ENCODE measurements at places on chromosomes 4 and X. TPM values are rescaled to one million over a fixed set of nuclear protein-coding genes. Genes with fewer than 3 reads are reported as not detected.
A peak's percentile ranks its signal among the peaks of the same experiment; 100 is the strongest.

The ERAS gene
- total RNA-seq, result 0.23 TPM

The HNRNPD gene
- 170 TPM for total RNA-seq

The AMBN gene
- total RNA-seq, result not detected

The PPEF1 gene
- total RNA-seq, result not detected

The GPR50 gene
- total RNA-seq, result 0.26 TPM

The FGFBP2 gene
- total RNA-seq, result 0.33 TPM

The ESX1 gene
- total RNA-seq, result 2.8 TPM

The CT45A3 gene
- not detected for total RNA-seq

The BMX gene
- total RNA-seq, result not detected

GRCh38 chr4:174494726-174495125, 27.6 kb downstream of the HPGD start:
- no peak for DNase-seq

- DNase-seq, result no peak
Observed at GRCh38 chr4:148443512-148444295, 1.5 kb upstream of the NR3C2 start.

DNA sequence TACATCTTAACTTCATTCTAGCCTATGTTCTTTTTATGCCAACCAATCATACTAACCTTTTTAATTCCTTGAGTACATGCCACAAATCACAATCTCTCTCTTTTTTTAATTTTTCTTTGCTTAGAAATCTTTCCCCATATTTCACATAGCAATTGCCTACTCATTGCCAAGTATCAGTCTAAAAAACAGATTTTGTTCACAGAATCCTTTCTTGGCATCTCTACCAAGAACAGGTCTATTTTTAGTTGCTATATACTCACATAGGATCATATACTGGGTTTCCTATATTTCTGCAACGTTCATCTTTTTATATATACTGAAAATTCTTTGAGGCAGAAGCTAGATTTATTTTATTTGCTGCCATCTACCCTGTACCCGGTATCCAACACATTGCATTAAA, 292.1 kb downstream of the GASK1B start:
- no peak for DNase-seq

DNA sequence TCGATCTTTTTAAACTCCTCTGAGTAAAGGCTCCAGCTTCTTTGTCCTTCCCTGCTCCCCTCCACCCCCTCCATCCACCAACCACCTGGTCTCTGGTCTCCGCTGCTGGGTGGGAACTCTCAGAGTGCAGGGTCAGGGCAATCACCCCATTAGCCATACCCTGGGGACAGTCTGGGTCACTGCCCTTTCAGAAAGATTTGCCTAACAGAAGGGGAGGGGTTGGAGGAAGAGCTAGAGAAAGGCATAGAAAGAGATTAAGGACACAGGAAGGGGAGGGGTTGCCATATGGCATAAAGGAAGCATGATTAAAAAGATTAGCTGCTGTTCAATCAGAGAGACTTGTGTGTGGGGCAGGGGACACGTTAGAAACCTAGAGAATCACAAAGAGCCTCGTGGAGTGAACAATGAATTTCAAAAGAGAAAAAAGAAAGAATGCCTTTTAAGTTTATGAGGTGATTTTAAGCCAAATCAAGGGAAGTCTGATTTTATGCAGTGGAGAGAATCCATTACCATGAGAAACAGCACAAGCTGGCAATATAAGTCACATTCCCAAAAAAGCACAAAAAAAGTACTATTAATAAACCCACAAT, 115.5 kb upstream of the ACSL4 start:
- DNase-seq, result no peak

- DNase-seq, result no peak
Observed at GRCh38 chr4:138864961-138865720, 150.4 kb upstream of the NOCT start.

GRCh38 chr4:136281307-136281706, 1251.0 kb downstream of the PCDH18 start:
- no peak for DNase-seq

DNA sequence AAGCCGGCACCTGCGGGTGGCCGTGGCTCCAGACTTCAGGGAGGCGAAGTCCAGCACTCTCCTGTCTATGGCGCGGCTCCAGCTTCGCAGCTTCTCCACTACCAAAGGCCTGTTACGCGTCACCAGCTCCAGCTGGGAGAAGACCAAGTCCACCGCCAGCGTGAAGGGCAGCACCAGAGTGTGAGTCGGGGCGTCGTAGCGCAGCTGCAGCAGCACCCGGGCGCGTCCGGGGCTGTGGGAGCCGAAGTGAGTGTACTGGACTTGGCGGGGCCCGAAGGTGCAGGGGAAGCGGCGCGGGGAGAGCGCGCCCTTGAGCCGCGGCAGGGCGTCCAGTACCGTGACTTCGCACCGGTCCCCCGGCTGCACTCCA, 444 bp downstream of the FREM3 start:
- no peak for DNase-seq

- peak; percentile 67 for DNase-seq
Observed at GRCh38 chrX:72621163-72621562, 48.5 kb upstream of the HDAC8 start.

DNA sequence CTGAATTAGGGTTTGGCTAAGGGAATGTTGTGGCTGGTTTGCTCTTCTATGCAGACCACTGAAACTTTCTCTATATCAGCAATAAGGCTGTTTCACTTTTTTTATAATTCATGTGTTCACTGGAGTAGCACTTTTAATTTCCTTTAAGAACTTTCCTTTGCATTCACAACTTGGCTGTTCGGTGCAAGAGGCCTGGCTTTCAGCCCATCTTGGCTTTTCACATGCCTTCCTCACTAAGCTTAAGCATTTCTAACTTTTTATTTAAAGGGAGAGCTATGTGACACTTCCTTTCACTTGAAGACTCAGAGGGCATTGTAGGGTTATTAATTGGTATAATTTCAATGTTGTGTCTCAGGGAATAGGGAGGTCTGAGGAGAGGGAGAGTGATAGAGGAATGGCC, 142.3 kb downstream of the SHROOM4 start:
- DNase-seq, result no peak

DNA sequence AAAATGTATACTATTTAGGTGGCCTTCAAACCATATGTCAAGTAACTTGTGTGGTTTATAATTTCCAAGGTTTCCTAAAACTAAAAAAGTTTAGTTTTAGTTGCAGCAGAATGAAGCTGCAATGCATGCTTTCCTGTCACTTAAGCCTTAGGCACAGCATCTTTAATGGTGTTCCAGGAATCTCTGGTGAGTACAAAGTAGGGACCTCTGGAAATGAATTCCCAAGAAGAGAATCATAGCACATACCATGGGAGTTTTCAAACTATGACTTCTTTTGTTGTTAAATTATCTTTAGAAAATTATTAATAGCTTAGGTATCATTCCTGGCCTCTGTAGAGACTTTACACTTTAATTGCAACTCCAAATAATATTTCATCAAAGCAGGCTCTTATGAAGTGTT, 1005.9 kb upstream of the PABPC4L start:
- no peak for DNase-seq

DNA sequence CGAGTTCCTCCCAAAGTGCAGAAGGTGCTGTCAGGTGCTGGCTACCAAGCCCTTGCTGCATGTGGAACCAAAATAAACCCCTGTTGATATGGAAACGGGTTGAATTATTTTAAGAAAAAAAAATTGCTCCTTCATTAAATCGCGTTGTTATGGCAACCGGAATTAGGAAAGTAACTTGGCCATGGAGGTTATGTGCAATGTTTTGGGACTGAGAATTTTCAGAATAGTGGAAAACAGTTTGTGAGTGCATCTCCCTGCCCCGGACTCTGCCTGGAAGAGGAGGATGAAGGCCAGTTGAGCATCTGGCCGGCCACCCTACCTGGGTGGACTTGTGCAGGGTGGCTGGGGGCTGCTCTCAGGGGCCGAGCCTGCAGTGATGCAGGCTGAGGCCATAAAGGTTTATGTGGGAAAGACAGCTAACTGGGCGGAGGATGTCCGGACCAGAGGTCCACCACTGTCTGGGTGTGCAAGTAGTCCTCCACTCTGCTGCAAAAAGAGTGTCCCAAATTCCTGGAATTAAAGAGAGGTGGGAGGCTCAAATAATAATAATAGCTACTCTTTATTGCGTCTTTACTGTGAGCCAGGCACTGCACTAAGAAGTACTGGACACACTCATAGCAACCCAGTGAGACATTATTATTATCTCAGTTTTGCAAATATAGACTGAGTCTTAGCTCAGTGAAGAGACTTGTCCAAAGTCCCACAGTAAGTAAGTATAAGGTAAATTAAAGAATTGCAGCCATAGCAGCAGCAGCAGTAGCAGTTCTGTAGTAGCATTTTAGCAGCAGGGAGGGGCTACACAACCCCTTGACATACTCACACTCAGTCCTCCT, 20.6 kb downstream of the RTL5 start:
- DNase-seq, result no peak

DNA sequence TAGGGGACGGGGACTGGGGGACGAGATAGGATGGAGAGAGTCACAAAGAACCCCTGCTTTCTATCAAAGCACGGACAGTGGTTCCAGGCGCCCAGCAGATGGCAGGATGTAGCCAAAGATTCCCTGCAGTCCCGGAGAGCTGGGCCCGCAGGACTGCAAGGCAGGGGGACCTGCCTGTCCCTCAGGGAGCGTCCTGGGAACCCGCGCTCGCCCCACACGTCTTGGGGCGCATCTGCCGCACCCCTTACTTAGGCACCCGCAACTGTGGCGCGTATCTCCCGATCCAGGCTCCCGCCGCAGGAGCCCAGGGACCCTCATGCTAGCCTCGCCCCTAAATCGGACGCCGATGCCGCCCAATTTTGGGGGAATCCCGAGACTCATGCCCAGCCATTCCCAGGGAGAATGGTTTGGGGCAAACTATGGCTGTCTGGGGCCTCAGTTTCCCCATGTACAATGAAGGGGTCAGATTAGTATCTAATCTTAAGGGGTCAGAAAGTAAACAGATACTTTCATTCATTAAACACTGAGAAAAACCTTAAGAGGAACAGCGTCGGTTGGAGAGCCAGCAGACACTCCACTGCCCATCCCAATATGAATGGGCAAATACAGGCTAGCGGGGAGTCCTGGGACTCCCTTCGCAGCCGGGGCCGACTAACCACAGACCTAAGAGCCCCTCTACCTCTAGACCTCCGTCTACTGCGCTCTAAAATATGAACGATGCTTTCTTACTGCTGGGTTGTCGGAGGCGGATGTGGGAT, 581 bp upstream of the STK32B start:
- no peak for DNase-seq

All from Panc1 (cell line).